ENCODE measurements at places on chromosomes 11 and 22.

- H3K27me3 ChIP-seq: no peaks in the 10 kb centered on the region
- H3K36me3 ChIP-seq: no peaks in the 10 kb centered on the region
- no peaks in the 10 kb centered on the region for H3K4me1 ChIP-seq
- no peak overlapping the region for H3K4me3 ChIP-seq
- H3K27ac ChIP-seq: no peak overlapping the region
- DNase-seq: peak; percentile 31
These were observed 363.1 kb downstream of the MN1 start for GRCh38 chr22:27438271-27438980.

GRCh38 chr11:42311514-42311913 lies 852.1 kb upstream of the LRRC4C start:
- no peaks in the 10 kb centered on the region for H3K4me1 ChIP-seq
- no peaks in the 10 kb centered on the region for H3K27me3 ChIP-seq
- no peak for DNase-seq
- H3K4me3 ChIP-seq: no peak overlapping the region

- H3K4me3 ChIP-seq: no peak overlapping the region
- no peaks in the 10 kb centered on the region for H3K27me3 ChIP-seq
- peaks cover 7% of the 10 kb centered on the region for H3K4me1 ChIP-seq
- no peak for DNase-seq
- no peak overlapping the region for H3K27ac ChIP-seq
These were observed 29.6 kb downstream of the PAK1 start for GRCh38 chr11:77444261-77444660.

DNA sequence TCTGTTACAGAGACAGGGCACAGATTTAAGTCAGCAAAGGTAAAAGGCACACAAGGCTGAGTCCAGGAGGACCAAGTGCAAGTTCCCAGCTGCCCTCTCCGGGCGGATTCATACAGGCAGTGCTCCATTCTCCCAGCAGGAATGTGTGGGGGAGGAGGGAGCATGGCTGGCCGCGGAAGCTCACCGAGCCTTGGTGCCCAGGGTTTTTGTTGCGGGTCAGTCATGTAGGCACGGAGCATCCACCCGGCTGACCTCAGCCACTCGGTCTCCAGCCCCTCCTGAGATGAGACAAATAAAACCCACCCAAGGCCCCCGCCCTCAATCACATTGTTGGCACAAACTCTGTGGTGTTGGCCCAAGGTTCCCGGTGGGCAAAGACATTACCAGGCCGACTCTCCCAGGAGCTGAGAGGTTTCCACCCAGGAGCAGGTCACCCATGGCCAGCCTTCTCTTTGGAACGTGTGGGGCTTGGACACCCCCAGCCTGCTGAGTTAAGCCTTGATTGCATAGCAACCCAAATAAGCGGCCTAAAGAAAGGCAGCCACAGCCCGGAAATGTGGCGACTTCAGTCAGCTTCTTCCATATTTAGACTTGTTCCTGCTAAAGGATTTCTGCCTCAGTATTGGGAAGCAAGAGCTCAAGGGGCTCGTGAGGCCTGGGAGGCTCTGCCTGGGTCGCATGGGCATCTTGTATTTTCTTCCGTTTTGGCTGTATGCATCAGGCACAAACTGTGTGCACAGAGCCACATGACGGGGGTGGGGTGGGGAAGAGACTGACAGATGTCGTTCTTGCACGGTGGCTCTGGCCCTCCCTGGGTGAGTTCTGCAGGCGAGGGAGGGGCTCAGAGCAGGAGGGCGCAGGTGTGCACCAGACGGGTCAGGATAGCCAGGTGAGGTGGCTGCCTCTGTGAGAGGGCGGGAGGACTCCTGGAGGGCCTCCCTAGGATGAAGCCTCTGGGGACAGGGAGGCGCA lies 63.0 kb downstream of the ARHGAP8 start:
- no peak overlapping the region for H3K4me3 ChIP-seq
- no peak for DNase-seq
- H3K27me3 ChIP-seq: no peaks in the 10 kb centered on the region
- H3K36me3 ChIP-seq: no peaks in the 10 kb centered on the region
- H3K27ac ChIP-seq: no peak overlapping the region
- H3K4me1 ChIP-seq: no peaks in the 10 kb centered on the region

DNA sequence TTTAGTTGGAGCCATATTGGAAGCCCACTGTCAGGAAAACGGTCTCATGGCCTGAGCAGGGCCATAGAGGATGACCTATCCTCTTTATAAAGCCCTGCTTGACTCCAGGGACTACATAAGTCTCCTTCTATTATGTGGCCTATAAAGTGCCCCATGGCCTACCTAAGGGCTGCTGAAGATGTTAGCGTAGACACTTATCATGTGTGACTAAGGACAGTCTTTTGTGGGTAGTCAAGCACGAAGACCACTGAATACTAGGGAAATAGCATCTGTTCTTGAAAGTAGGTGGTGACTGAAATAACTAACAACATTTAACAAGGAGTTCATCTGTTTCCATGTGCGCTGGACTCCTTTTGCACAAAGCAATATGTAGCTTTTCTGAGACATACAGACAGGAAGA lies 117.1 kb downstream of the SWAP70 start:
- H3K27ac ChIP-seq: no peak overlapping the region
- H3K36me3 ChIP-seq: no peaks in the 10 kb centered on the region
- no peaks in the 10 kb centered on the region for H3K4me1 ChIP-seq
- DNase-seq: no peak
- no peaks in the 10 kb centered on the region for H3K27me3 ChIP-seq
- no peak overlapping the region for H3K4me3 ChIP-seq

- H3K36me3 ChIP-seq: no peaks in the 10 kb centered on the region
- no peaks in the 10 kb centered on the region for H3K27me3 ChIP-seq
- no peak overlapping the region for H3K4me3 ChIP-seq
- peak overlapping the region; percentile 35 for H3K27ac ChIP-seq
- H3K4me1 ChIP-seq: peaks cover 5% of the 10 kb centered on the region
These were observed 29.6 kb downstream of the C22orf31 start for GRCh38 chr22:29032014-29032475.

DNA sequence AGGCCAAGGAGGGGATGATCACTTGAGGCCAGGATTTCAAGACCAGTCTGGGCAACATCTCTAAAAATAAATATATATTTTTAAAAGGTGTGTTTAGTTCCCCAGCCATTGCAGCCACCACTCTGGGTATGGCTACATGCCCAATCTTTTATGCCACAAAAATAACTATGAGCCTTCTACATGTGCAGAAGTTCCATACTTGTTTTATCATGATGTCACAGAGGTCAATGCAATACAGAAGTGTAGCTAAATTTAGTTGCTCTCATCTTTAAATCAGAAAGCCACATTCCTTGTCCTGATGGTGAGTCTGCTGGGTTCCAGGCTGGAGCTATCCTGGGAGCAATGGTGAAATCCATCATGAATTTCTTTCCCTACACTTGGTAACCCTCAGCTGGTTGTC lies 436.3 kb downstream of the DYNC2H1 start:
- no peak overlapping the region for H3K27ac ChIP-seq
- no peak for DNase-seq
- H3K27me3 ChIP-seq: no peaks in the 10 kb centered on the region

DNA sequence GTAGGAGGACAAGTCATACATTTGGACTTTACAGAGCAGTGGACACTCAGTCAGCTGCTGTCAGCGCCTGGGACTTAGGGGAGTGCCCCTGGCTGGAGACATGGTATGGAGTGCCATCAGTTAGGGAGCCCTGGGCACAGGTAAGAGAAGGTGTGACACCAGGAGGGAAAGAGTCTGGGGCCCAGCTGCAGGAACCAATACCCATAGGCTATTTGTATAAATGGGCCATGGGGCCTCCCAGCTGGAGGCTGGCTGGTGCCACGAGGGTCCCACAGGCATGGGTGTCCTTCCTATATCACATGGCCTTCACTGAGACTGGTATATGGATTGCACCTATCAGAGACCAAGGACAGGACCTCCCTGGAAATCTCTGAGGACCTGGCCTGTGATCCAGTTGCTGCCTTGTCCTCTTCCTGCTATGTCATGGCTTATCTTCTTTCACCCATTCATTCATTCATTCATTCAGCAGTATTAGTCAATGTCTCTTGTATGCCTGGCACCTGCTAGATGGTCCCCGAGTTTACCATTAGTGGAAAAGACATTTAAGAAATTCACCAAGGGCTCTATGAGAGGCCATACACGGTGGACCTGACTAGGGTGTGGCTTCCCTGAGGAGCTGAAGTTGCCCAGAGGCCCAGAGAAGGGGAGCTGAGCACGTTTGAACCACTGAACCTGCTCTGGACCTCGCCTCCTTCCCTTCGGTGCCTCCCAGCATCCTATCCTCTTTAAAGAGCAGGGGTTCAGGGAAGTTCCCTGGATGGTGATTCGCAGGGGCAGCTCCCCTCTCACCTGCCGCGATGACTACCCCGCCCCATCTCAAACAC lies 850 bp upstream of the MIF start:
- DNase-seq: no peak
- H3K4me3 ChIP-seq: peak overlapping the region; percentile 78
- peaks cover 4% of the 10 kb centered on the region for H3K4me1 ChIP-seq
- H3K36me3 ChIP-seq: peaks cover 5% of the 10 kb centered on the region
- no peaks in the 10 kb centered on the region for H3K27me3 ChIP-seq

- H3K36me3 ChIP-seq: no peaks in the 10 kb centered on the region
- no peaks in the 10 kb centered on the region for H3K27me3 ChIP-seq
- H3K4me3 ChIP-seq: no peak overlapping the region
- peak; percentile 80 for DNase-seq
- peaks cover 3% of the 10 kb centered on the region for H3K4me1 ChIP-seq
These were observed 21.5 kb upstream of the CABP2 start for GRCh38 chr11:67544616-67545242.

- DNase-seq: peak; percentile 86
- peak within 1 kb of the TSS; percentile 56 for H3K4me3 ChIP-seq
- peak within 1 kb of the TSS; percentile 67 for H3K27ac ChIP-seq
- no peaks in the 10 kb centered on the region for H3K4me1 ChIP-seq
These were observed at the start of gene UBASH3B for GRCh38 chr11:122655527-122656072. Gene UBASH3B, plus strand, starts transcription at chr11:122655722. Its CDS starts 328 bp downstream, at chr11:122656050.

- DNase-seq: no peak
- H3K36me3 ChIP-seq: no peaks in the 10 kb centered on the region
- H3K4me1 ChIP-seq: no peaks in the 10 kb centered on the region
- no peak overlapping the region for H3K27ac ChIP-seq
- no peak overlapping the region for H3K4me3 ChIP-seq
These were observed 129.1 kb upstream of the NCAM1 start for GRCh38 chr11:112831969-112832766.
